Fibroblast of skin of abdomen (primary cell): ENCODE measurements at places on chromosomes 6 and 20.
A peak's percentile ranks its signal among the peaks of the same experiment; 100 is the strongest.

DNA sequence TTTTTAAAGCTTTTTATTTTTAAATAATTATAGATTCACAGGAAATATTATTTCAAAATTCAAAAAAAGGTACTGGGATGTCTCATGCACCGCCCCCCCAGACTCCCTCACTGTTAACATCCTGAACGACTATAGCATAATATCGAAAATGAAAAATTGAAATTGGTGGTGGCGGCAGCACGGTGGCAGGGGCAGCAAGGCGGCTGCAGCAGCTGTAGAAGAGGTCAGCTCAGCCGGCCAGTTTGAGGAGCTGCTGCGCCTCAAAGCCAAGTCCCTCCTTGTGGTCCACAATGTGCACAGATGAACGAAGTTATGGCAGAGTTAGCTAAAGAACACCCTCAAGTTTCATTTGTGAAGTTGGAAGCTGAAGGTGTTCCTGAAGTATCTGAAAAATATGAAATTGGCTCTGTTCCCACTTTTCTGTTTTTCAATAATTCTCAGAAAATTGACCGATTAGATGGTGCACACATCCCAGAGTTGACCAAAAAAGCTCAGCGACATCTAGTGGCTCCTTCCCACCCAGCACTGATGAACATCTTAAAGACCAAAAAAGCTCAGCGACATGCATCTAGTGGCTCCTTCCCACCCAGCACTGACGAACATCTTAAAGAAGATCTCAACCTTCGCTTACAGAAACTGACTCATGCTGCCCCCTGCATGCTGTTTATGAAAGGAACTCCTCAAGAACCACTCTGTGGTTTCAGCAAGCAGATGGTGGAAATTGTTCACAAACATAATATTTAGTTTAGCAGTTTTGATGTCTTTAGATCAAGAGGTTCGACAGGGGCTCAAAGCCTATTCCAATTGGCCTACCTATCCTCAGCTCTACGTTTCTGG is 100.8 kb downstream of the FAM217A start:
- DNase-seq, result peak; percentile 90

DNA sequence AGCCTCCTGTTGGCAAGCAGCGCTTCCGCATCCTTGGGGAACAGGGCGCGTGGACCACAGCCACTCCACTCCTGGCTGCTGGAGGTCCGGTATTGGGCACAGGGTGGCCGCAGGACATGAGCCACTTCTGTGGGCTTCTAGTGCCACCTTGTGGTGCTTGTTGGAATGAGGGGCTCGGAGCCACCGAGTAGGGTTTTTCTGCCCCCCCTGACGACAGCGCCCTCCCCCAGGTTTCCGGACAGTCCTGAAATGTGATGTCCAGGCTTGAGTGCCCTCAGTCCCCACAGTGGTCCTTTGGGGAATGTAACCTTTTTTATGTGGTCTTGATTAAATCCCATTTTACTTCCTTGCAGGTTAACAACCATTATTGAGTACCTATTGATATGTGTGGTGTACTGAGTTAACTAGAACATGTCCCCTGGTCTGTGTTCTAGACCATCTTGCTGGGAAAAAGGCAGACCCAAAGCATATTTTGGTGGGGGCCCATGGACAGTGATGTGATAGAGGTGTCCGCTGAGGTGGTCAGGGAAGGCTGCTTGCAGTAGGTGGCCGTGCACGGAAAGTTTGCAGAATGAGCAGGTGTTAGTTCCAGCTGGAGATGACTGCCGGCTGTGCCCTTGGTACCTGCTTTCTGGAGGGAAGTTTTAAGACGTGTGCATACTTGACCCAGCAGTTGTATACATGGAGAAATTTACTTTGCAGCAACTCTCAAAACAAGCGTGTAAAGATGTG is 70.0 kb downstream of the PTPN1 start:
- DNase-seq, result peak; percentile 50

DNA sequence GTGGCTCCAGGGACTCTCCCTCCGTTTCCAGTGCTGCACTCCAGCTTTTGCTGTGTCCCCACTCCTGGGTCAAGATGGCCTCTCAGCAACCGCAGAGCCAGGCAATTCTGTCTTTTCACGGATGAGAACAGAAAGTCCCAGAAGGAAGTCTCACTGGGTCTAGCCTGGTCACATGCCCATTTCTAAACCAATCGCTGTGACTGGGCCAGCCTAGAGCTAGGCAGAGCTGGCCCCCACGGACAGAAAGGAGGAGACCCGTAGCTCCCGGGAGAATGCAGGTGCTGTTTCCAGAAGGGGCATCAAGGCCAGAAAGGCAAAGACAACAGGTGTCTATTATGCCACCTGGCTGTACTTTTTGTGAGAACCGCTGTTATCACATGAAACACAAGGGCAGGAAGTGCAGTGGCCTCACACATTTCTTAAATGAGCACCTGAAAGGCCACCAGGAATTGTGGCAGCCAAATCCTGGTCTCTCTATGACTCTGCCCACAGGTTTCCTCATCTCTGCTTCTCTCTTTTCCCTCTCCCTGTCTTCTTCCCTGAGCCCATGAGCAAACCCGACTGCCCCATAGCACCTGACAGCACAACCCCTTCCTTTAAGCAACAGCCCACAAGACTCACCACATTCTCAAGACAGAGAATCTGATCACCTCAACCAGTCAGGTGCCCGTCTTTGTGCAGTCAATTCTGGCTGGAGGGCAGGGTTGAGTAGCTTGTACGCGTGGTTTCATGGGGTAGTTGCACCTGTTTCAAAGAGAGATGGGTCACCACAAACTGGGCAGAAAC is 37.1 kb upstream of the B4GALT5 start:
- DNase-seq, result no peak

DNA sequence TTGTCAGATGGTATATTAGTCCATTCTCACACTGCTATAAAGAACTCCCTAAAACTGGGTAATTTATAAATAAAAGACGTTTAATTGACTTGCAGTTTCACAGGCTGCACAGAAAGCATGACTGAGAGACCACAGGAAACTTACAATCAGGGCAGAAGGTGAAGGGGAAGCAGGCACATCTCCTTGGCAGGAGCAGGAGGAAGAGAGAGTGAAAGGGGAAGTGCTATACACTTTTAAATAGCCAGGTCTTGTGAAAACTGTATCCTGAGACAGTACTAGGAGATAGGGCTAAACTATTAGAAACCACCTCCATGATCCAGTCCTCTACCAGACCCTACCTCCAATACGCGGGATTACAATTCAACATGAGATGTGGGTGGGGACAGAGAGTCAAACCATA is 193.9 kb upstream of the KCNG1 start:
- no peak for DNase-seq

DNA sequence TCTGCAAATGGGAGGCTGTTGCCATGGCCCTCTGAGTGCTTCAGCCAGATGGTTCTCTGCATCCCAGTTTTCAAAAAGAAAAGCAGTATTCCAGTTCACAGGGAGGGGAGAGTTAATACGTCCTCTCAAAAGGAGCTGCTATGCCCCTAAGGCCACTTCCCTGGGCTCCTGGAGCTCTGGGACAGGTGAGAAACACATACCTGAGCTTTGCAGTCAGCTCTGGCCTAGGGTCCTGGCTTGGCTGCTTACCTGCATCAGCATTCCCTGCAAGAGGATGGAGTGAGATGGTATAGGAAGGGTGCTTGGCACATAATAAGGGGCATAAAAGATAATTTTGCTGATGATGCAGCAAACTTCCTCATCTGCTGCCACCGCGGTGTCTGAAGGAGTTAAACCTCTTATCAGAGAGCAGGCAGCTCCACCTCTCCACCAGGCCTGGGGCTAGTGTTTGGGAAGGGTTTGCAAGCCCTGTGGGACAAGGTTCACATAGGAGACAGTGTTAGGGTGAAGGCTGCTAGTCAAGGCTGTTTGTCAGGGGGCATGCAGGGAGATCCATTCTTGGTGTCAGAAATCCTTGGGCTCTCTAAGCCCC is 62.7 kb downstream of the SLC24A3 start:
- DNase-seq, result no peak

DNA sequence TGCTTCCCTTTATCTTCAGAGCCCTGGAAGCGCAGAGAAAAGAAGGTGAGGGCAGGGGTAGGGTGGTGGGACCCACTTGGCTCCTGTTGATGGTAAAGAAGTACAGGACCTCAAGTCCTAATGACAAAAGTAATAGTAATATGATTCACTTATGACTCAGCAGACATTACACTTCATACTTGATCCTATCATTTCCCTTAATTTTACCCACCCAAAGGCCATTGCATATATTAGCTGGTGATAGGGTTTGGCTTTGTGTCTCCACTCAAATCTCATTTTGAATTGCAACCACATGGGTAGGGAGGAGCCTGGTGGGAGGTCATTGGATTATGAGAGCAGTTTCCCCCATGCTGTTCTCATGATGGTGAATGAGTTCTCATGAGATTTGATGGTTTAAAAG is 880.7 kb downstream of the KIF16B start:
- no peak for DNase-seq

GRCh38 chr6:113558431-113558830 is 298.7 kb upstream of the MARCKS start:
- DNase-seq, result no peak

DNA sequence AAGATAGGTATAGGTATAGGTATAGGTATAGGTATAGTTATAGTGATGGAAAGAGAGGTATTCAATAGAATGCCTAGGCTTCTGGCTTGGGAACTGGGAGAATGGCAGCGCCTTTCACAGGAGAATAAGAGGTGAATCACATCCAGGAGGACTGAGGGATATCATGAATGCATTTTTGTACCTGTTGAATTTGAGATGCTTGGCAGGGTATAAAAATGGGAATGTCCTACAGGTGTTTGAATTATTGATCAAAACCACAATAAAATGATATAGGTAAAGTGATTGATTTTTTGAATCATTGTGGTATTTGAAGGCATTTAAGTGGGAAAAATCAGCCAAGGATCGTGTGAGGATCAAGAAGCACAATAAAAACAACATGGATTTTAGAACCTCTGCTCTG is 119.2 kb upstream of the ARG1 start:
- DNase-seq, result no peak

- no peak for DNase-seq
These were observed 75.5 kb upstream of the TNFAIP3 start for GRCh38 chr6:137791281-137792159.
